ENCODE measurements at places on chromosomes 5 and 9. TPM values are rescaled to one million over a fixed set of nuclear protein-coding genes. Genes with fewer than 3 reads are reported as not detected.

The PTCD2 gene
- total RNA-seq = 10.5 TPM

The PLPPR1 gene
- total RNA-seq = 4.3 TPM

The PTPN3 gene
- total RNA-seq = 1.0 TPM

The PSMD5 gene
- total RNA-seq = 39.0 TPM

GRCh38 chr5:168140241-168140640 is 151.2 kb upstream of the WWC1 start:
- no peak for DNase-seq

DNA sequence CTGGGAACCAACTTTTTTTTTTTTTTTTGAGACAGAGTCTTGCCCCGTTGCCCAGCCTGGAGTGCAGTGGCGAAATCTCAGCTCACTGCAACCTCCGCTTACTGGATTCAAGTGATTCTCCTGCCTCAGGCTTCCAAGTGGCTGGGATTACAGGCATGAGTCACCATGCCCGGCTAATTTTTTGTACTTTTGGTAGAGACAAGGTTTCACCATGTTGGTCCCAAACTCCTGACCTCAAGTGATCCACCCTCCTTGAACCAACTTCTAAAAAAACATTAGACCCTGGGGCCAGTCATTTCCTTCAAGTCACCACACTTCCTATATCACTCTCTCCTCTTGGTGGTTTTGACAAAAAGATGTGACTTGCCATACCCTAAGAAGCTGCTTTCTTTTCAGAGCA is 10.9 kb upstream of the SHROOM1 start:
- no peak for DNase-seq

GRCh38 chr5:8857051-8857450 is 688.8 kb downstream of the SEMA5A start:
- no peak for DNase-seq

DNA sequence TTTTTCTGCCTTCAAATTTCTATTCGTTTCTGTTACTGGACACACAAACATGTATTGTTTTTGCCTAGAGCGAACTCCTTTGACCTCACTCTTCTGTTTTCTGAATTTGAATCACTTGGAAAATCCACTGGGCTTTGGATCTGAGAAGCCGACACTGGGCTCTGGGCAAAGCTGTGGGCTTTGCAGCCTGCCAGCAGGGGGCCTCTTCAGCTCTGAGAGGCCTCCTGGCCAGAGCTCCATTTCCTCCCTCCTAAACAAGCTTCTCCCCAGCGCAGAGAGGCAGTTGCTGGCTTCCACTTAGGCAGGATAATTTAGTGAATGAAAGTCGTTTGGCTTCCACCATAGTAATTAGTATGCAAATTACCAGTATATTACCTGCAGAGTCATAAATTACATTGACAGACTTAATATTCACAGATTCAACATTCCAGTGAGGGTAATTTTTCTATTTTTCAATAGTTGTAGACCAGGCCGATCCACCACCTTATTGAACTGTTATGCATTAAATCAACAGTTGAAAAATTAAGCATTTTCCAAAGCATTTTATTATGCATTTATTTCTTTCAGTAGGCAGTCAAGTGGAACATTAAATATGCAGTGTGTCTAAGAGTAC is 104.0 kb upstream of the ZNF366 start:
- DNase-seq = peak; percentile 83

- no peak for DNase-seq
Observed at GRCh38 chr9:69762527-69762926, 2.7 kb upstream of the PTAR1 start.

DNA sequence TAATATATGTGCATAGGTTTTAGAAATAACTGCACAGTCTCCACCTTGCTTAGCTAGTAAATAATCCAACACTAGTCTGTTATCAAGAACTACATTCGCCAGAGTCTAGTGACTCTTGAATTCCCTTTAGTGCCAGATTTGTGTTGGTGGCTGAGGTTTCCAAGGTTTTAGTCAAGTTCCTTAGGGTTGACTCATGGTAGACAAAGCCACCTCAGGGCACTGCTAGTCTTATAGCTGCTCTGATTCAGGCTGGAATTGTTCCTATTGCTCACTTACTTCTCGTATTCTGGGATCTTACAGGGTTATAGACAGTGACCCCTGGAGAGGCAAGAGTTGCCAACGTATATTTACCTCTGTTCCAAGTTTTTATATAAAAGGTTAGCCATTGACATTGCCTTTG is 1369.8 kb upstream of the CDH9 start:
- DNase-seq = no peak

DNA sequence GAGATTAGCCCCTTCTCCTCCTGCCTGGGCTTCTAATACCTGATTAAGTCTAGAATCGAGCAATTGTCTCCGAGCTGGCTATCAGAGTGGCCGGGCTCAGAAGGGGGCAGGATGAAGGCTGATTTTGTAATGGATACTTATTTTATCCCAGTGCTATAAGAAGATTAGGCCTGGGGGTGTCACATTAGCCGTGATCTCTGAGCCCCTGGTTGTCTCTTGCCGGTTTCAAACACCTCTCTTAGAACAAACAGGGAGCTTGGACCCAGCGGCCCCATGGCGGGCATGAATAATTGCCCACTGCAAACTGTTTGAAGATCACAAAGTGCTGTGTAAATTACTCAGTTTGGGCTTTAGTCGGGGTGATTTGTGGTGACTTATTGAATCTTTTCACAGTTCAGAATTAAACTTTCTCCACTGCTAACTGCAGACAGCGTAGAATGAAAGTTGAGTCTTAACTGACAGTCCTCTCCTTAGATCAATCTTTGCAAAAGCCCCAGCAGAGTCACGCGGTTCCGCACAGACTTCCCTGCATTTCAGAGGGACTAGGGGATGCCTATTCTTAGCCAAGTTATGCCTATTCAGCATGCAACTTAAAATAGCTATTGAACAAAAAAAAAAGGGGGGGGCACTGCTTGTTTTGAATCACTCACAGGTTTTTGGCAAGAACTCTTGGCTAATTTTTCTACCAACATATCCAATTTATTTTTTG is 200.6 kb upstream of the IRX1 start:
- DNase-seq = no peak

DNA sequence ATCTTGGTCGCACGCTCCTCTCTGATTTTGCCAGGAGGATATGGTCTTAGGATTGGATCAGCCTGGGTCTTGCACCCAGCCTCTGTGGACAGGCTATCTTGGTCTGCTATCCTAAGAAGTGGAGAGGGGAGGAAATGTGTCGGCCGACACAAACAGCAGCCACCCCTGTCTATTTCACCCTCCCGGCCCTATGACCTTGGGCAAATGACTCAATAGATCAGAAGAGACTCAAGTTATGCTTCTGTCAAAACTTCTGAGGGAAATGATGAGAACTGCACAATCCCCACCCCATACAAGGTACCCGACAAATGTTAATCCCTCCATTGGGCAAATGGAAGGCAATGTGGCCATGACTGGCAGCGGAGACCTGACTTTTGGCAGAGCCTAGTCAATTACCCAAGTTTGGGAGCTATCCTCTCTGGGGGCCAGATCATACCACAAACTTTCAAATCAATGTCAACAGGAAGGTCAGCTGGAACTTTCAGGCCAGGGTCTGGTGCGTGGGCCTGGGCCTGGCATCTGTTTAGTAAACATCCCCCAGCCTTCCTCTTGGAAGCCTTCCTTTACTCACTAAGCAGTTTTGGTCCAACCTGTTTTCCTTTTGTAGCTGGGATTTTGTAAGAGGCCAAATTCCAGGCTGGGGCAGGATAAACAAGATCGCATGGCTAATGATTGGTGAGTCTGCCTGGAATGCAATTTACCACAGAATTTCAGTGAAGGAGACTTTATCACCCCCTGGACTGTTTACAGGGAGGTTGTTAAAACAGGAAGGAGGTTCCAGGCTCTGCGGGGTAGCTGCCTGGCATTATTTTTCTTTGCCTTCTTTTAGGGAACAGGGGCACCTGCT is 64.2 kb upstream of the CPEB4 start:
- no peak for DNase-seq

GRCh38 chr9:94918038-94918753 is 191.7 kb downstream of the AOPEP start:
- DNase-seq = no peak

DNA sequence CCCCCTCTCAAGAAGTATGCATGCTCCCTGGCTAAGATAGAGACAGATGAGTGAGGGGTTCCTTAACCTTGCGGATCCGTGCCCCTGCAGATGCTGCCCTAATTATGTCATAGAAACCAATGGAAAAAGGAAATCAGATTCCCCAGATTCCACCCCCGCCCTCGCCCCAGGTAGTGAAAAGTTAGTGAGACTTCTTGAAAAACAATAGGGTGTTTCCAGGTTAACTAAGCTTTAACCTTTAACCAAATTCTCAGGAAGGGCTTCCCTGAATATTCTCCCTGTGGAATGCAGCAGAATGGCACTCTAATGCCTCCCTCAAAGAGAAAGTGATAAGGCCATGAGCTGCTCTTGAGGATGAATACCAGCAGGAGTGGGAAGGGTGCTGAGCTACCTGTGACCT is 116.0 kb upstream of the RANBP3L start:
- DNase-seq = no peak

GRCh38 chr5:160105686-160106360 is 13.4 kb downstream of the PWWP2A start:
- no peak for DNase-seq

GRCh38 chr9:126781186-126782052 is 23.4 kb upstream of the ZBTB43 start:
- peak; percentile 88 for DNase-seq

- peak; percentile 19 for DNase-seq
Observed at GRCh38 chr9:111983484-111983908, 86.9 kb downstream of the UGCG start.

DNA sequence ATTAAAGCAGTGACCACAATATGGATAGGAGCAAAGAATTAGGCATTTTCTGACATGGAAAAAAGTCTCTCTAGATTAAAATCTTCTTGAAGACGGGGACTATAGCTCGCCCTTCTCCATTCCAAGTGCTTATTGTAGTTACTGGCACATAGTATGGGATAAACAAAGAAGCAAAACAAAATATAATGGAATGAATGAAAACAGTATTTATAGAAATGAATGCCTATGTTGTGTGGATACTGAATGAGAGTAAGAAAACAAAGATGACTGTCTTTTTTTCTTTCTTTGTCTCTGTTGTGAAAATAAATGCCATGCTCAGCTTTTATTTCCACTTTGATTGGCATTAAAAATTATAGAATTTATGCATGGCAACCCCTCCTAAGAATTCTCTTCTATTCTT is 1414.3 kb upstream of the ACO1 start:
- DNase-seq = no peak
